NCI-H510A treated with DMSO at 0.1 percent for 48 hours (cell line): ENCODE measurements at places on chromosomes 5 and 9.

- DNase-seq, result no peak
Measured at GRCh38 chr9:124594225-124594624, 87.0 kb upstream of the NR5A1 start.

- no peak for DNase-seq
Measured at GRCh38 chr5:113373426-113373825, 61.4 kb downstream of the TSSK1B start.

DNA sequence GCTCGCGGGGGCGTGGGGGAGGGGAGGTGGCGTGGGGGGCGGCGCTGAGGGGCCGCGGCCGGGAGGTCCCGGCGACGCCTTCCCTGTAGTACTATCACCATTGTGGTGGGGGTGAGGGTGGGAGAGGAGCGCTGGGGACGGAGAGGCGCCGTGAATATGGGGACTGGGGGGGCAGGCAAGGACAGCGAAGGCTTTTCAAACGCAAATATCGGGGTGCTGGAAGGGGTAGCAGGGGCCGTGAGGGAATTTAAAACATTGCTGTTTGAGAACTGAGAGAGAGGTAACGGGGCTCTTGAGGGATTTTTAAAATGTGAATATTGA, 427 bp downstream of the RBM27 start:
- no peak for DNase-seq

GRCh38 chr5:25993701-25994100, 1044.7 kb downstream of the CDH9 start:
- DNase-seq, result no peak

DNA sequence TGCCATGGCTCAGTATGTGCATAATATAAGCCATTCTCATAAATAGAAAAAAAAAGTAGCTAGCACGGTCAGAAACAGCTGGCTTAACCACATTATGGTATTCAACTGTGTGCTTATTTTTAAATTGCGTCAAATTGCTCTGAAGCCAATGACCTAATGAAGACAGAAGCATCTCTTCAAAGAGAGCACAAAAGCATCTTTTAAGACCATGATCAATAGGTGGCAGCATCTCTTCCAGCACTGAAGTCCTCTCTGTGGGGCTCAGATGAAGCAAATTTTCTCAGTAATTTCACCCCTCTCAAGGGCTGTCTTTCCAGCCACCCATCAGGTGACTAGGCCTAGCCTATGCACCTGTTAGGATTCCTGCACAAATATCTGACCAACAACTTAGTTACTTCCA, 251.4 kb downstream of the GLIS3 start:
- no peak for DNase-seq

- DNase-seq, result no peak
Measured at GRCh38 chr5:119389288-119390030, 33.6 kb downstream of the TNFAIP8 start.

DNA sequence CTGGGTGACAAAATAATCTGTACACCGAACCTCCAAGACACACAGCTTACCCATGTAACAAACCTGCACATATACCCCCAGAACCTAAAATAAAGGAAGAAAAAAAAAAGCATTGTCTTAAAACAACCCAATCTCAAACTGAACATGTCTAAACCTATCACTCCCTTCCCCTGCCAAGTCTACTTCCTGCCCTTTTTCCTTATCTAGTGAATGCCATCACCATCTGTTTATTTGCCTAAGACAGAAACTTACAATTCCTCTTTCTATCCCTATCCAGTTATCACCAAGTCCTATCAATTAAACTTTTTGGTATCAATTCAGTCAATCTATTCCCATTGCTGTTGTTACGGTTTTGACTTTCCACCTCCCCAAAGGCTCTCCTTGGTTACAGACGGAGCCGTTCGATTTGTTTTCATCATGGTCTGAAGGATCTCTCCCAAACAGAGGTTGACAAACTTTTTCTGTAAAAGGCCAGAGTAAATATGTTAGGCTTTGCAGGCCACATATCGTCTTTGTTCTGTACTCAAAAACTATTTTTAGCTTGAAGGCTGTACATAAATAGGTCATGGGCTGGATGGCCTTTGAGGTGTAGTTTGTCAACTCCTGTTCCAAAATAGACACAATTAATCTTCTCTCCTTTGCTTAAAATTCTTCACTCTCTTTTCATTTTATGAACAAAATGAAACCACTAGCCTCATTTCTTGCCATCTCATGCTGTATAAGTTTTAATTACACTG, 12.1 kb downstream of the NOL8 start:
- no peak for DNase-seq

- no peak for DNase-seq
Measured at GRCh38 chr9:71879644-71880174, 31.3 kb downstream of the ABHD17B start.

DNA sequence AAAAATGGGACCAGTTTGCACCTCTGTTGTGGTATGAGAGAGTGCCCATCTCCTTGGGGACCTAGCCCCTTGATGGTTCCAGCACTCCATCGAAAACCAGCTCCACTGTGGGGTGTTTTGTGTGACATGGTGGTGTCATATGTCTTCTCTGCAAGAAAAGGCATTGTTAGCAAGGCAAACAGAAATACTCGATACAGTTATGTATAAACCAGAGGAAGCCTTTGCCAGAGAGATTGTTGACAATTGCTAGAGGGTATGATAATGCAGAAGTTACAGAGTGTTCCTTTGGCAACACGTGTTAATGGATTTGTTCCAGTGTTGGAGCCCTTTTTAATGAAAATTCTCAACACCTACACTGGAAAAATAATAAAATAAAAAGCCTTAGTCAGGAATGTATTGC, 270.4 kb upstream of the DMRT1 start:
- DNase-seq, result peak; percentile 4

DNA sequence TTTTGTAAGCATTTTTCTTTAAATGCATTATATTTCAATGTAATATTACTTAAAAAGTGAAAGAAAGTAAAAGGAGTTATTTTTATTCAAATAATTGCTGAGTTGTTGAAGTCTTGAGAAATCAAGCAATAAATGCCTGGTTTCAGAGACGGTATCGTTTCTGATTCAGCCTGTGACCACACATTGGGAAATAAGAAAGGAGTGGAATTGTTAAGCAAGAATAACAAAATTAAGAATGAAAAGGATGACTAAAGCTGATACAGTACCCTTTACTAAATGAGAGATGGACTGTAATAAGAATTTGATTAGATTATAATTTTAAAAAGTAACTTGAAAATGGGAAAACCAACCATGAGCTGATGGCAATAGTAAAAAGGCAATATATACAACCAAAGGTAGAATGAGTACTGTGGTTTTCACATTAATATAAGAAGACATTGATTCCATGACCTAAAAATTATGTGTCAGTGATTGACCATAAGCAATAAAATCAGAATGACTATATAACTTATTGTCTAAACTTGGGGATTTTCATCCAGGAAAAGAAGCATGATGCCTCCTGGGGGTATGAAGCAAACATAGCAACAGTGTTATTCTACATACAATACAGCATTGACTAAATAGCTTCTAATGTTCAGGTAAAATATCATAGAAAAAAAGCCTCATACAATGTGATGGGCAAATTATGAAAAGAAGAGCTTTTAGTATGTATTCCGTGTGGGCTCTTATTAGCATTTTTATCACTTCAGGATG, 101.9 kb upstream of the PRDM9 start:
- DNase-seq, result no peak

GRCh38 chr9:136799854-136800657, 3.9 kb downstream of the CCDC183 start:
- DNase-seq, result peak; percentile 83

GRCh38 chr5:143017541-143017940, 247.4 kb downstream of the ARHGAP26 start:
- no peak for DNase-seq

DNA sequence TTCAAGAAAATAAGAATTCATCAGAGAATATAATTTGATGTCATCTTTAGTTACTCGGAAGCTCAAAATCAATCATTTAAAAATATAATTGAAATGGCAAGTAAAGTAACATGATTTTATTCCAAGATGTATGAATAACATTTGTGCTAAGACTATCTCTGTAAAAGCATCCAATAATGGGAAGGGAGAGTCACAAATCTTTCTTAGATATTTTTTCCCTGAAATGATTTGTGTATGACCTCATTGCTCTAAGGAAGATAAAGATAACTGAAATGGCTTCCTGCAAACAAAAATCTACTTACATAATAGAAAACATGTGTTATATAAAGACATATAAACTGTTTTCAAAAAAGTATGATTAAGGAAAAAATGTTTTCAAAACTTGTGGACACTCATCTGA, 97.4 kb upstream of the FGF10 start:
- no peak for DNase-seq

GRCh38 chr9:95807326-95807947, 68.1 kb upstream of the ERCC6L2 start:
- DNase-seq, result no peak

GRCh38 chr9:125238127-125238914, 2.8 kb downstream of the HSPA5 start:
- no peak for DNase-seq

- DNase-seq, result no peak
Measured at GRCh38 chr9:75588808-75589207, 301.7 kb upstream of the PCSK5 start.

GRCh38 chr5:73899055-73899454, 273.1 kb downstream of the ARHGEF28 start:
- no peak for DNase-seq

DNA sequence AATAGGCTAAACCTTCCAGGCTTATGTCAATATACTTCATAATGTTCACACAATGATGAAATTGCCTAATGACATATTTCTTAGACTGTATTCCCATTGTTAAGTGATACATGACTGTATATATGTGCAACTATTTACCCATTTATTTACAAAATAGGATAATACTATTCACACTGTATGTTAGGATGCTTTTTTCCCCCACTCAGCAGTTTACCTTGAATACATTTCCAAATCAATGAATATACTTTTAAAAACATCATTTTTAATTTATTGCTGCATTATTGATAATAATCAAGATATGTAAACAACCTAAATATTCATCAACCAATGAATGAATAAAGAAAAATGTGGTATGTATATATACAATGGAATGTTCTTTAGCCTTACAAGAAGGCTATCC, 55.5 kb downstream of the PCSK1 start:
- no peak for DNase-seq

GRCh38 chr9:7137040-7137439, 379.3 kb downstream of the KDM4C start:
- no peak for DNase-seq

DNA sequence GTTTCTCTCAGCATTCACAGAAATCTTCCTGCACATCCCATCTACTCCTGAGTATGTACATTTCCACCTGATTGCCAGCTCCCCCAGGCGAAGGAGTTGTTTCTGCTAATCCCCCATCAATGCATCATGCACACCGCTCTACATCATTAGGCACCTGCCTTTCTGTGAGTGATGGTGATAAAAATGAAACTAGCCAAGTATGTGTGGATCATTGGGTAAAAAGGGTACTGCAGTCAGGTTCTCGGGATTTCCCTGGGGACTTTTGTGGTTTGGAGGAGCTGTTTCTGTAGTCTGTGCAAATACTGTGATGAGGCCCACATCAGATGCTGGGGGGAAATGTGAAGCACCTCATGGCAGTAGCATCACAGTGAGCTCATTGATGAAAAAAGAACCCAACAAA, 30.4 kb downstream of the CAMK4 start:
- no peak for DNase-seq

GRCh38 chr5:174599992-174600391, 124.4 kb upstream of the MSX2 start:
- DNase-seq, result no peak

GRCh38 chr9:101226161-101226560, 158.6 kb downstream of the BAAT start:
- no peak for DNase-seq

DNA sequence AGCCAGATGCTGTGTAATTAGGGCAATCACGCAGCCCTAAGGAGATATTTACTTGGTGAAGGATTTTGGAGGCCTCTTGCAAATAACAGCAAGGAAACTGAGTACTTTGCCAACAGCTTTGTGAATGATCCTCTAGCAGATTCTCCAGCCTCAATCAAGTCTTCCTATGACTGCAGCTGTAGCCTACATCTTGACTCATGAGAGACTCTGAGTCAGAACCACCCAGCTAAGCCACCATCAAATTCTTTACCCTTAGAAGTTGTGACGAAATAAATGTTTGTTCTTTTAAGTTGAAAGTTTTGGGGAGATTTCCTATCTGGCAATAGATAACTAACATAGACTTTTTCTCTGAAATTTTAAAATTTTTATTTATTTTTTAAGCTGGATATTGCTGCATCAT, 237.6 kb upstream of the CCNH start:
- DNase-seq, result no peak

DNA sequence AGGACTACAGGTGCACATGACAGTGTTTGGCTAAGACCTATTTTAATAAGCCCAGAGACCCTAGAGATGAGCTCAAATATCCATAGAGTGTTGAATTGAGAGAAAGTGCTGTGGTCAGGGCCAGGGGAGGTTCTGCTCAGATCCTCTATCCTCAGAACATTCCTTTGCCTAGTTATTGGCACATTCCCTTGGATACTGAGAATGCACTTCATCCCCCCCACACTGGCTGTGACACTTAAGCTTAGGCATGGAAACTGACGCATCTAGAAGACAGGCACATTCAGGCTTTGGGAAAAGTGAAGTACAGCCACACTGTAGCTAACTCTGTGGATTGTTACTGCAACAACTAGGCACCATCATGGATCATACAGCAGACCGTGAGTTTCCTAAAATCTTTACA, 27.1 kb upstream of the RASGRF2 start:
- DNase-seq, result no peak

DNA sequence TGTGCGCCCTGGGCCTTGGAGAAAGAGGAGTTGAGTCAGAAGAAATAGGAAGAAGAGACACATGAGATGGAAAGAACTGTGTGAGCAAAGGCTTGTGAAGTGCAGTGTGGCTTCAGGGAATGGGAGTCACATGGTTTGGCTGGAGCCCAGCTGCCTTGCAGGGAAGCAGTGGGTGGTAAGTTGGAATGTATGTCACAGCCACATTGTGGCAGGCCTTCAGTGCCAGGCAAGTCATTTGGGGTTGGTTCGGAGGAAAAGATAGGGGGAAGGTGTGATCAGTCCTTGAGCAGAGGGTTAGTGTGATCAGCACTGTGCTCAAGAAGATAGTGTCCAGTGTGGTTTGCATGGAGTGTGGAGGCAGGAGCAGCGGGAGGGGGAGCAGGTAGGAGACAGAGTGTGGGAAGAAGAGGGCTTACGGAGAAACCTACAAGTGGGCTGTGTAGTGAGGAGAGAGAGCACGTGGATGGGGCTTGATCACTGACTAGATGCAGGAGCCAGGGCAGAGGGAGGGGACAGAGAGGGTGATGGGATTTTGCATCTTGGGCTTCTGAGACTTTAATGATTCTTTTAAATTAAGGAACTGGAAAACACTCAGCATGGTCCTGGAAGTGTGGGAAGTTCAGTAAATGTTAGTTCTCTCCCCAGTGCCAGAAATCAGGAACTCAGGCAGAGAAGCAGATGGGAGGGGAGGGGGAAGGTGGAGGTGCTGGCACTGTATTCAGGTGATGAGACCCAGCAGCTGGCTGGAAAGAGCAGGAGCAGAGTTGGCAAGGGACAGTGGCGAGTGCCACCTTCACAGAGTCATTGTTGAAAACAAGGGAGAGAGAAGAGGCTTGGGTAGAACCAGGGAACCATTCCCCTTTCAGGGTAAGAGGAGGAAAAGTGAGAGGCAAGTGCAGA, 46.6 kb downstream of the ARHGAP26 start:
- DNase-seq, result no peak
